ENCODE measurements at places on chromosomes 2 and 18.
A peak's percentile ranks its signal among the peaks of the same experiment; 100 is the strongest.

GRCh38 chr2:229210641-229211040 lies 60.4 kb downstream of the PID1 start:
- DNase-seq: no peak

DNA sequence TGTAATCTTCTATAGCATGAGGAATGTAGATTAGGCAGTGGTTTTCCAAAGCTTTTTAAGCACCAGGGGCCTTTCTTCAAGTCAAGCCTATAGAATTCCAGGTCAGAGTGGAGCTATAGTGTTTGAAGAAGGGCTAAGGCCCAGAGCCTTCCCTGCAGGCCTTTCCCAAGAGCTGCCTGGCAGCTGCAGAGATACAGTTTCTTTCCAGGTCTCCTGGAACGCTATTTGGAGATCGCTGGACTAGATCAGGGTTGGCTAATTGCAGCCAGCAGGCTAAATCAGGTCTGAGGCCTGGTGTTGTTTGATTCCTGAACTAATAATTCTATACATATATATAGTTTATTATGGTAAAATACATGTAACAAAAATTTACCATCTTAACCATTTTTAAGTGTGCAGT lies 319.0 kb upstream of the SPRED2 start:
- no peak for DNase-seq

GRCh38 chr2:143402451-143402850 lies 273.2 kb downstream of the ARHGAP15 start:
- DNase-seq: no peak

DNA sequence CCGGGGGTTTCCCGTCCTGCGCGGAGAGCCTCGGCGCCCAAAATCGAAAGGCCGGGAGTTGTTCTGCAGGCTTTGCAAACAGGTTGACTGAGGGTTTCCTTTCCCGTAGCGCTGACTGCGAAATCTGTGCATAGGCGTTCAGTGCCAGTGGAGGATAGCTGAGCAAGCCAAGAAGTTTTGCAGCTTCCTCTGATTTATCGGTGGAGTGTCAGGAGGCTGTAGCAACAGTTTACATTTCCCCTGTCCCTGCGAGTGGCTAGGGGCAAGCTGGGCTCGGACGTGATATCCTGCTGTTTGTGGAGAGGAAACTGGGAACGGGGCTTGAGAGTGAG lies 694 bp downstream of the THSD7B start:
- no peak for DNase-seq

- DNase-seq: no peak
Observed at GRCh38 chr18:12637393-12637792, 20.5 kb downstream of the SPIRE1 start.

DNA sequence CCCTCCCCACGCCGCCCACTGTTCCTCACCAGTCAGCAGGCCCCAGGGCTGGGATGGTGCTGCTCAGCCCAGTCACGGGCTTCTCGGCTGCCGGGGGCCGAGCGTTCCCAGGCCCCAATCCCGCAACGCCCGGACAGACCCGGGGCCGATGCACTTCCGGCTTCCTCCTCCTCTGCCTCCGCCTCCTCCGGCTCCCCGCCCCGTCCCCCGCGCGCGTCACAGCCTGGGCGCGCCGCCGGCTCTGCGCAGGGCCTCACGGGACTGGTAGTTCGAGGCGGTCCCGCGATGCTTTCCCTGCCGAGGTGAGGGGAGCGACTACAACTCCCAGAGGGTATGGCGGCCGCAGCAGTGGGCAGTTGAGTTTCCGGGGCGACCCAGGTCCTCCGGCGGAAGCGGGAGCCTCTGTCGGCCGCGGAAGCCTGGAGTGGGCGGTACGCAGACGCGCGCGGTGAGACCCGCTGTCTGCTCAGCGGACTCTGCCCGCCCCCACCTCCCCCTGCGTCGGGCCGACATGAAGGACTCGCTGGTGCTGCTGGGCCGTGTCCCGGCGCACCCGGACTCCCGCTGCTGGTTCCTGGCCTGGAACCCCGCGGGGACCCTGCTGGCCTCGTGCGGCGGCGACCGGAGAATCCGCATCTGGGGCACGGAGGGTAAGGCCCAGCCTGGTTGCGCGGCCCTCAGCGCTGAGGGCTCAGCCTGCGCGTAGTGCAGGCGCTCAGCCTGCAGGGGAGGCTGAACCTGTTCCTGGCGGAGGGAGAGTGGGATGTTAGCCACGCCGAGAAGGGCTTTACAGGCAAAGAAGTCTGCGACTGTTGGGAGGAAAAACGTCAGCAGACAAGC lies at the start of the genes CIAO1 and TMEM127:
TSS of gene CIAO1 (plus strand) at position 386 of the 840 bp plus-strand sequence. CDS start at position 512, 126 bp downstream.
TSS of gene TMEM127 (minus strand) at position 158 of the 840 bp plus-strand sequence. CDS start 616 bp downstream, outside the sequence.
- DNase-seq: peak; percentile 97

GRCh38 chr18:78165525-78165924 lies 814.1 kb upstream of the SALL3 start:
- no peak for DNase-seq

DNA sequence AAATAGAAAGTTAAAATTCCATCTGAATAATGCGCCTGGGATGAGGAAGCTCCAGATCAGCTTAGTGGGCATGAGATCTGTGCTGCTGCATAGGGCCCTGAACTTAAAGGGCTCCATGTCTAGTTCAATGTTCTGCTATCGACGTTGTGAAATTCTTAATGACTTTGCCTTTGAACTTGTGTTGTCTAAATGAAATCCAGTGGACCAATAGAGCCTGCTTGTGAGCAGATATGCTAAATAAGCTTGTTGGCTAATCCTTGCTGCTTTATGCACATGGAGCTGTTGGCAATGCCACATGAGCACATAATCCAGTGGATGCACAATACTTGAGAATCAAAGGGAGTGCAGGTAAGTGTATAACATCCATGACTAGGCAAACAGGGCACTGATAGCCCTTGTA lies 228.6 kb downstream of the TNS1 start:
- no peak for DNase-seq

DNA sequence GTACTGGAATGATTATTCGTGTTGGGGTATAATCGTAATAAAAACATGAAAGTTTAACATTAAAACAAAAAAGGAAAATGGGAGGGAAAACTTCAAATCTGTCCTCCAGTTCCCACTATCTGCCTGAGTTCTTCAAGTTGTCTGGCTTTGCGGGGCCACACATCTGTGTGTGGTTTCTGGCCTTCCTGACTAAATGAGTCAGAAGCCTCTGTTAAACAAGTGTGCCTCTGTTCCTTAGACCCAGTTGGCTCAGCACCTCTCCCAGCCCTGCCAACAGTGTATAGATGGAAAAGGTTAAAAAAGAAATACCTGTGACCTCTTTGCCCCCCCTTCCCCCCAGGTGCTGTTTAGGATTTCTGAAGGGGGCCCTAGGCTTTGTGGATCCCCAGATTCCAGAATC lies 30.2 kb downstream of the XDH start:
- no peak for DNase-seq

- no peak for DNase-seq
Observed at GRCh38 chr2:138654146-138654545, 126.0 kb downstream of the NXPH2 start.

DNA sequence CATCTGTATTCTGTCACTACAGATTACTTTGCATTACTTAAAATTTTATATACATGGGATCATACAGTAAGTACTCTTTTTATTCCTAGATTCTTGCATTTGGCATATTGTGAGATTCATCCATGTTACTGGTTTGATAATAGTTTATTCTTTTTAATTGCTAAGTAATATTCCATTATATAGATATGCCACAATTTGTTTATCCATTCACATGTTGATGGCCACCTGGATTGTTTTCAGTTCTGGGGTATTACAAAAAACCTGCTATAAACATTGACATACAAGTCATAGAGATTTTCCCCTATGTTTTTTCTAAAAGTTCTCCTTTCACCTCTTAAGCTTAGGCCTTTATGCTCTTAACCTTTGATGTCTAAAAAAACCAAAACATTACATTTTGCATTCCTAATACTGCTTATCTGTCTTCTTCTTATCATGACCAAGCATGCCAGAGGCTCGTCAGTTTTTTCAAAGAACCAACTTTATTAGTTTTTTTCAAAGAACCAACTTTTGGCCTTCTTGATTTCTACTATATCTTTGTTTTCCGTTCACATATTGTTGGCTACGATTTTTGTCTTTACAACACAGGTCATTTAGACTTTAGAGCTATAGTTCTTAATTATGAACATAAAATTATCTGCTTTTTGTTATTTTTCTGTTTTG lies 86.9 kb downstream of the ATAD2B start:
- DNase-seq: no peak

- DNase-seq: no peak
Observed at GRCh38 chr2:6372317-6372901, 493.3 kb downstream of the CMPK2 start.

DNA sequence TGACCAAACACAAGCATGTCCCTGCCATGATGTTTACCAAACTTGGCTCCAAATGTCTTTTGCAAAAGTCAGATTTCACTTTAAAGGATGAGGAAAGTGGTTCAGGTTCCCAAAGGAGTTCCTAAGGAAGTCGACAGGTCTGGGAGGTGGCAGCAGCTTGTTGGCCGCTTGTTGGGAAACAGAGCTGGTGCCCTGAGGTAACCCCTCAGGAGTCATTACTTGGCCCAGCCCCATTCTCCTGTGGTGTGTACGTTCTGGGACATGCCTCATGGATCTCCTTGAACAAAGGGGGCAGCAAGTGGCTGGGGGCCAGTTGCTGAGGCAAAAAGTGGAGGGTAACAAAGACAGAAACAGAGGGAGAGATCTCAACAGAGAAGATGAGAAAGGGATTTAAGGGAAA lies 10.9 kb downstream of the TMBIM1 start:
- DNase-seq: no peak

- no peak for DNase-seq
Observed at GRCh38 chr2:157831573-157832315, 44.4 kb downstream of the ACVR1 start.

- no peak for DNase-seq
Observed at GRCh38 chr2:176122683-176123410, at the start of gene HOXD9. TSS of gene HOXD9 (plus strand) at chr2:176122719. CDS start at chr2:176122769, 50 bp downstream.

DNA sequence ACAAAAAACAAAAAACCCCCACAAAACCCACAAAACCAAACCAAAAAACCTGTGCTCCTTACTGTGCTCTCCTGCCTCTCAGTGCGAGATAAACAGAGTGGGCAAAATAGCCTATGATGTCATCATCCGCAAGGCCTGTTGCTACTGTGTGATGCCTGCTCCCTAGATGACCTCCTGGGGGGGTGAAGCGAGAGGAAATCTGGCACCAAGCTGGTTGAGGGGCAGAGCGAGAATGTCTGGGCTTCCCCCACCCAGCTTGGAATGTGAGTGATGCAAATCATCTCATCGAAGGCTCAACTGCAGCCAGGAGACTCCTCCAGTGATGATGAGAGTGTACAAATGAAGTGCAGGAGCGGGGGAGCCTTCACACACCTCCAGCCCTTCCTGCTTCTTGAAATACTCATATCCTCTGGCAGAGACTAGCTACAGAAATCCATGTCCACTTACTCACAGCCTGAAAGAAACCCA lies 57.7 kb upstream of the MAP4K3 start:
- DNase-seq: no peak

- no peak for DNase-seq
Observed at GRCh38 chr2:75065402-75066008, 107.1 kb downstream of the POLE4 start.

DNA sequence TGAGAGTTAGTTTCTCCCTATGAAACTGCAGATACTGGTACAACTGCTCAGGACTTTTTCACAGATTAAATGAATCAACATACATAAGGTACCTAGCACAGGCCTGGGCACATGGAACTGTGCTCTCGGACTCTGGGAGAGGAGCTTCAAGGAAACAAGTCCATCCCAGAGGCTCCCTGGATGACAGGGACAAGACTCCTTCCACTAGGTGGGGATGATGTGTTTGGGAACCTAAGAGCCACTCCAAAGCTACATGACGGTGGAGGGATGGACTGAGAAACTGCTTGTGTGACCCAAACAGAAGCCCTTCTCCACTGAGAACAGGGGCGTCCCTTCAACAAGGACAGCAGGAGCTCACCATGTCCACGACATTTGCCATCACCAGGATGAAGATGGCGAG lies 37.1 kb downstream of the CENPO start:
- DNase-seq: no peak

DNA sequence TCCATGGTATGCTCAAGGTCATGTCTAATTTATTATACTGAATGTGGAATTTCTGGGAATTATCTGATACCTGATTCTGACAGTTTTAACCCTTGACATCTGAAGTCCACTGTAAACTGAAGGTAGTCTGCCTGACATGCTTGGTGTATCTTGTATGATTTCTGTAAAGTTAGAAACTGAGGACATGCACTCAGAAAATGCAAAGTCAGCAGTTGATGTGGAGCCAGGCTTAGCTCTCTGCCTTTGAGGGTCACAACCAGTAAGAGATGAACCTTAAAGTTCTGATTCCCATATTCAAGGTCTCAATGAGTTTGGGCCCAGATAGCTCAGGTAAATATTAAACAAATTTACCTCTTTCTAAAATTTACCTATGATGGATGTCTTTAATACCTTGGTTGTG lies 12.3 kb upstream of the CTLA4 start:
- DNase-seq: no peak

- DNase-seq: no peak
Observed at GRCh38 chr2:54839461-54840255, 116.2 kb downstream of the EML6 start.

DNA sequence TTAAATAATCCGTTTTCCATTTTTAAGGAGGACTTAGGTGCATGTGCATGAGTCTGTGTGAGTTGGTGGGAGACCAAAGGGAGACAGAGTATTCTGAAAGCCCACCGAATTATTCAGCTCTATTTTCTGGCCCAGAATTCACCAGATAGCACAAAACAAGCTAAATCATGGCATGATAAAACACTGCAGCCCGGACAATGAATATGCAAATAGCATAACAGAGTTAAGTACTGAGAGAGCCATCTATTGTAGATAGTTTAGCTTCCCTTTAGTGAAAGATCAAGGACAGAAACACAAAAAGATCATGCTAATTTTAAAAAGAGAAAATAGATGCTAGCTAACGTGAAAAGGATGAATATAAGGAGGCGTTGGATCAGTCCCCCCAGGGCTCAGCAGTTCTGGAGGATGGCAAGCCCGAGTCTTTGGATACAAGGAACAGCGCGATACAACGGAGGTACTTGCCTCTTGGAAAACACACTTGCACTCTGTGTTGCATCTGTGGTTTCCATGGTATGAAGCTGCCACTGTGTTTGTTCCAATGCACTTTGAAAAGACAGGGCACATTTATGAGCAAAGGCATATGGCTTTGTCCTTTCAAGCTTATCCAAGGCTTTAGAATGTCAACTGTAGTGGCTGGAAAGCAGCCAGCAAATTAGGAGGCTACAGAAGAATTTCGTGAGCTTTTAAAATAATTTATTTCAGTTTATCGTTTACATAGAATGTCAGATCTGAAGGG lies 119.9 kb downstream of the LYPD1 start:
- DNase-seq: no peak

DNA sequence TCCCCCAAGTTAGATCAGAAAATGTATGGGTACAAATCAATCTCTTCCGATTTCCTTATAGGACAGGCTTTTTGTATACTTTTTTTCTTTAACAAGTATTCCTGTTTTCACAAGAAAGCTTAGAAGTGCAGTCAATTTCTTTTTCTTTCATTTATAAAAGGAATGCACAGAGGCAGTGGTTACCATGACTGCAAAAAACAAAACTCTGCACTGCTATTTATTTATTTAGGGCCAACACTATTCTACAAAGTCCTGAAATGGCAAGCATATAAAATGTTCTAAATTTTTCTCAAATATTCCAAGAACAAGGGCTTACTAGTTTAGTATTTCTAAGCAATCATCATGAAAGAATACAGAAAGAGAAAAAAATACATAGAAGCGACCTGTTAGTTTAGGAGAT lies 22.2 kb downstream of the ATAD2B start:
- DNase-seq: no peak

- no peak for DNase-seq
Observed at GRCh38 chr18:1393929-1394328, 489.3 kb downstream of the ADCYAP1 start.

Measured in CD4-positive, alpha-beta T cell treated with Interferon alpha-2 for 1 hour (primary cell).